ENCODE measurements at places on chromosomes 13 and 19.

- no peak for DNase-seq
These were observed 276.5 kb downstream of the GPC6 start for GRCh38 chr13:93502987-93503615.

DNA sequence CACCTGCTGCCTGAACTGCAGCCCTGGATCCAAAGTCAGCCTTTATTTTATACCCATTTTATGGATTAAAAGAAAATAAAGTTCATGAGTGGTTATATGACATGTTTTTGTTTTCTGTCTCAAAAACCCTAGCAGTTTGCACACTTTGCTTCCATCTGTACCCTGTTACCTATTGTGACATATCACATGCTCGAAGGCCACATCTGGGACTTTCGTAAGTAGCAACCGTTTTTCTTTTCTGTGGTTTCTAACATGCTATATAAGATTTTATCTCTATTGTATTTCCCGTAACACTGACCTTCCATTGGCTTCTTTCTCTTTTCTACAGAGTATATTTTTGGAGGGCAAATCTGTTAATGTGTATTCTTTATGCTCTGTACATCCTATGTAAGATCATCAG lies 1007.2 kb downstream of the PCDH9 start:
- no peak for DNase-seq

DNA sequence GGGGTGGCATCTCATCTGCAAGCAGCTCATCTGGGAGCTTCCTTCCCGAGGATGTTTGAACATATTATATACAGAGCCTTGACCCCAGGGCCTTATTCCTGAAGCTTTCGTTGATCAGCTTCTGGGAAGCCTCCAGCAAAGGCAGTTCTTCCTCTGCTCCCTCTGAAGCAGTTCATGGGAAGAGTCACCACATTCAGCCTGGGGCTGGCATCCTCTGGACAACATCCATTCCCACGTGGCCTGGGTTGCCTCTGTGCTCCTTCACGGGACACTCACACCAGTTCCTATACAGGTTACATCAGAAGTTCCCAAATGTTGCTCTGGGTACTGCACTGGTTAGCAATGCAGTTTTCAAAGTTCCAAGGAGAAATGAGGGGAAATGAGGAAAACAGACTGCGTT lies 29.6 kb downstream of the COL4A2 start:
- DNase-seq = no peak

DNA sequence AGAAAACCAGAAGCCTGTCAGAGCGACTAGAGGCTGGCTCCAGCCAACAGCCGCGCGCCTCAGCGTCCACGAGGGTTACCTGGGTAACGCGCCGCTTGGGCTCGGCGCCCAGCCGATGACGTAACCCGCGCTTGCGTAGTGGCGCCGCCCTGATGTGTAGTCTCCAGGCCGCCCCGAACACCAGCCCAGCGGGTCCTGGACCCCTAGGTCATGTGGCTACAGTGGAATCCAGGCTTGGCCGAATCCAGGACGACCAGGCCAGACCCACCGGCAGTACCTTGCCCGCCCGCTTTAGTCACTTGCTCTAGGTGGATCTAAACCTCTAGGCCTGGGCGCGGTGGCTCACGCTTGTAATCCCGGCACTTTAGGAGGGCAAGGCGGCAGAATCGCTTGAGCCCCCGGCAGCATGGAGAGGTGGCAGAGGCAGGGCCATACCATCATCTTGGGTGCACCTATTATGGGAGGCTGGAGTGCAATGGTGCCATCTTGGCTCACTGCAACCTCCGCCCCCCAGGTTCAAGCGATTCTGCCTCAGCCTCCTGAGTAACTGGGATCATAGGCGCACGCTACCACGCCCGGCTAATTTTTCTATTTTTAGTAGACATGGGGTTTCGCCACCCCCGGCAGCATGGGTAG lies 7.2 kb upstream of the ZNF606 start:
- no peak for DNase-seq

- DNase-seq = no peak
These were observed 68.7 kb downstream of the ACSBG2 start for GRCh38 chr19:6204212-6204611.

DNA sequence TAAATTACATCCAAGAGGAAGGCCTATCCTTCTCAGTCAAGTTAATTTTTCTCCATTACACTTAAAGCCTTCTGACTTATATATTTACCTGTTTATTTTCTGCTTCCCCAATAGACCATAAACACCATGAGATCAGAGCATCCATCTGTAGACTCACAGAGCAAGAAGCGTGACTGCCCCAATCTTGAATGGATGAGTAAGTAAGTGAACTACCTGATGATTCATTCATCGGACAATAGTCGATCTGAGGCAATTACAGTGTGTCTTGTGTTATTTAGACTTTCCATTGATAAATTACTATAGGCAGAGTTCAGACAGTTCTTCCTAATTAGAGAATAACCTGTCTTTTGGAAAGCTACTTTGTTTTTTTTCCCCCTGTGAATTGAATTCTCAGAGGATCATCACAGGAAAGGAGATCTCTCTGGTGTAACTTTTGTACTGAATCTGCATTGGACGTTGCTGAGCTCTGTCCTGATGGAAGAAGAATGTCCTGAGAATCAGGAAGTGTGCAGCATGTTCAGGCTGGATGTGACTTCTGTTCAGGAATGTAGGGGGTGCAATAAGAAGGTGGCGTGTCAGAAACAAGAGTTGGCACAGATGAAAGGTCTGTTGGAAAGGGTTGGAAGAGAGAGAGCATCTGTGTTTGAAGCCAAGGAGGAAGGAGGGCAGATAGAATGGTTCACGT lies 367.0 kb downstream of the NALCN start:
- DNase-seq = no peak

DNA sequence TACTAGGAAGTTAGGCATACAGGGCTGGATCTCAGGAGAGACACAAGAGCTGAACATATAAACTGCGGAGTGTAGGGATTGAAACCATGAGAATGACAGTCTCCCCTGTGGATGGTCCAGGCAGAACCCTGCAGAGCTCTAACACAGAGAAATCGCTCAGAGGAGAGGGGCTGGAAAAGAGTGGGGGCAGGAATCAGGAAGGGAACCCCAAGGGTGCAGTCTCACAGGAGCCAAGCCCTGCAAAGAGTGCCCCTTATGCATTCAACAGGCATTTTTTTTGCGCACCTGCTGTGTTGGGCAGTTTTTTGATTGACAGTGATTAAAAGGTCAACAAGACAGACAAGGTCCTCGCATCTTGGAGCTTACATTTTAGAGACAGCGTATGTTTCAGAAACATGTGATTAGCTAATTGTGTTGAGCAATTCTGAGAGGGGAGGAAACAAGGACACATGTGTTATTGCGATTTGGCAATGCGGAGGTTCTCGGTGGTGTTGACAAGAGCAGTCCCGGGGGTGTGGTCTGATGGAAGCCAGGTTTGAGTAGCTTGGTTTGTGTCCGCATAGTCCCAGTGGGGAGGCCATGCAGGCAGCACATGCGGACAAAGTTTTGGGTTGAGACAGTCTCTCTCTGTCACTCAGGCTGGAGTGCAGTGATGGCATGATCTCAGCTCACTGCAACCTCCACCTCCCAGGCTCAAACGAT lies 182.6 kb upstream of the IRS2 start:
- DNase-seq = no peak

GRCh38 chr13:21326155-21327031 lies 132.7 kb downstream of the ZDHHC20 start:
- no peak for DNase-seq

- no peak for DNase-seq
These were observed 4.3 kb downstream of the KLF2 start for GRCh38 chr19:16328824-16329482.

GRCh38 chr19:33529094-33529676 lies 7.6 kb upstream of the PEPD start:
- no peak for DNase-seq

GRCh38 chr13:96020931-96021330 lies 32.3 kb downstream of the UGGT2 start:
- no peak for DNase-seq

DNA sequence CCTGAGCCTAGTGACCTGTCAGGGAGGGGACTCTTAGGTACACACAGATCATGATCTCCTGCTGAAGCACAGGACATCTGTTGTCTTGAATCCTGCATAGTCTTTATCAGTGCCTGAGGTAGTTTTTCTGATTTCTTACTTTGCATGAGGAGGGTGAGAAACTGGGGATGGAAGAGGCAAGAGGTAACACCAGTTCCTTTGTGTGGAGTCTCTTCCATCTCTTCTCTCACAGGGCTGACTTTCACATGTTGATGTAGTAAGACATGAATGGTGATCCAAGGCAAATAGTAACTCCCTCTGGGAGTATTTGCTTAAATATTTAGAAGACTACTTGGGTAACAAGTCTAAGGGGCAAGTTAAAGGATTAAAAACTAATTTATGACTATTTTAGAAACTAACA lies 9.5 kb downstream of the NBEA start:
- DNase-seq = no peak

DNA sequence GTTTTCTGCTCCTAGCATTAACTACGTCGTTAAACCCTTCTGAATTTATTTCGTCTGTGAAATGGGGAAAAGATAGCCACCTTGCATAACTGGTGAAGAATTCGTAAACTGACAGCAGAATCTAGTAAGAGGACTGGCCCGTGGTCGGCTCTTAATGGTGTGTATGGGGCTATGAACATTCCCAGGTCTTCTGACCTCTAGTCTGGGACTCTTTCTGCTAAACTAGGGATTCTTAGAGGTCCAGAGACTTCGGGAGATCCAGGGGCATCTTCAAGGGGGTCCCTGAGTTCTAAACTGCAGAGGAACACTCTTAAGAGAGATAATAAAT lies 231.1 kb upstream of the SERP2 start:
- no peak for DNase-seq

DNA sequence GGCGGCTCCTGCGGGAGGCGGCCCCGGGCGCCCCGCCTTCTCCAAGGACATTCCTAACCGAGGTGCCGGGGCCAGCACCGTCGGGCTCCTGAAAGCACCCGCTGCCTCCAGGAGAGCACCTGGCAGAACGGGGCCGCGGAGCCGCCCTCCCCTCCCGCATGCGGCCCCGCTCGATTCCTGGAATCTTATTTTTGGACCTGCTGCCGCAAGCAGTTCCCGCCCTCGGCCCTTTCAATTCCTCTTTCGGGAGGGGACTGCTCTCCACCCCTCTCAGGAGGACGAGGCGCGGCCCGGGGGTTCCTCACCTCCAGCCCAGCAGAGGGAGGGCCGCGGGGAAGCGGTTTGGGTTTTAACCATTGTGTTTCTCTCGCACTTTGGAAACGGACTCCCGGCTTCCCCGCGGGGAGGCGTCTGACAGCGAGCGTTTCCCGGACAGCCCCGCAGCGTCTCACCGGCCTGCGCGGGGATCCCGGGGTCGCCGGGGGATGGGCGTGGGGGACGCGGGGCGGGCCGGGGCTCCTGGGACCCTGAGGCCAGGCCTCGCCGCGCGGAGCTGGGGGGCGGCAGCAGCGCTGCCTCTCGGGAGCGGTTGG lies 849 bp downstream of the GAS6 start:
- no peak for DNase-seq

GRCh38 chr13:76455960-76456359 lies 430.2 kb downstream of the KCTD12 start:
- no peak for DNase-seq

DNA sequence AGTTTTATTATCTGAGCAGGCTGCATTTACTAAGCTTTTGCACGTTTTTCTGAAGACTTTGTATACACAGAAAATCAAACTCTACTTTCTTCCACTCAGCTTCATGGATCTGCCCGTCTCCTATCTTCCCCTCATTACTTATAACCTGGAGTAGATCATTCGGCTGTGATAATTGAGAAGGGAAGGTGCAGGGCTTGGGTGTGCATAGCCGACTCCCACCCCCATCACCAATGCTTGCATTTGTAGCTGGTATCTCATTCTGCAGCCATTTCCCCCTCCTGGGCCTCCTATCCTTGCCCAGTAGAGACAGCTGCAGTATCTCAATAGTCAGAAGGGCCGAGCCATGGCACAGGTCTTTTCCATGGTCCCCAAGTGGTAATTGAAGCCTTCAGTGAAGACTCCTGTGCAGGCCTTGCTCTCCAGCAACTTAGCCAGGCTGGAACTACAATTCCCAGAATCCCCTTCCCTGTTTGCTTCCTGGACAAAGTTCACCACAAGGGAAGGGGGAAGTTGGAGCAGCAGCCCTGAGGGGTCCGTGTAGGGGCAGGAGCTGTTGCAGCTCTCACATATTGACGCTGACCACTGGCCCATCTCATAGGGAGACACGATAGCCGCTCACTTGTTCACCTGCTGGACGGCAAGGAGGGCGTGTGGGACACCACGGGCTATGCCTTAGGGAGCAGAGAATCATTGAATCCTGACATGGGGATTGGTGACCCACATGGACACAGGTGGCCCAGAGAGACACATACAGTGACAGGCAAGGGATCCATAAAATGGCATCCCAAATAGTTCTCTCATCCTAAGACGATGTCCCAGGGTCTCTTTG lies 2.1 kb upstream of the SIGLEC8 start:
- peak; percentile 6 for DNase-seq

DNA sequence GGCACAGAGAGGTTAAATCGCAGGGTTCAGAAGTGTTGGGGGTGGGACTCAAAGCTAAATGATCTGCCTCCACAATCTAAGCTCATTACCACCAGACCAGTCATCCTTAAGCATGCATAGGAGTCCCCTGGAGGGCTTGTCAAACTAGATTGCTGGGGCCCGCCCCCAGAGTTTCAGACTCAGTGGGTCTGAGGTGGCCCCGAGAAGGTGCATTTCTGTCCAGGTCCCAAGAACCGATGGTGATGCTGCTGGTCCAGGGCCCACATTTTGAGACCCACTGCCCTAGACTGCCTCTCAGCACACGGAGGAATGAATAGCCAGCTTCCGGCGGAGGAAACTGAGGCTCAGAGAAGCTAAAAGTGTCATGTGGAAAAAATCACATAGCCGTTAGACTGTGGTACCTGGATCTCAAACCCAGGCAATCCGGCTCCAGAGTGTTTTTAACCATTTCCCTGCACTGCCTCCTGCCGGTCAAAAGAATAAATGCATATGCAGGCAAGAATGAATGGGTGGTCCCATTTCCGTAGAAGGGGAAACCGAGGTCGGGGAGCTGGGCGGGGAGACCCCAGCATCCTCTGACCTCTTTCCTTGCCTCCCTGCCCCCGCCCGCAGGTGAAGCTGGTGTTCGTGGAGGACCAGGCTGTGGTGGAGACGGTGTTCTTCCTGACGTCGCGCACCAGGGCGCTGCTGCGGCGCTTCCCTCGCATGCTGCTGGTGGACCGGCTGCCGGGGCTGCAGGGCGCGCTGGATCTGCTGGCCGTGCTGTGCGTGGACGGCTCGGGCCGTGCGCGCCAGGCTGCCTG lies 23.8 kb downstream of the ZSWIM9 start:
- DNase-seq = no peak

- no peak for DNase-seq
These were observed 477 bp downstream of the PIP5K1C start for GRCh38 chr19:3699741-3700241.

DNA sequence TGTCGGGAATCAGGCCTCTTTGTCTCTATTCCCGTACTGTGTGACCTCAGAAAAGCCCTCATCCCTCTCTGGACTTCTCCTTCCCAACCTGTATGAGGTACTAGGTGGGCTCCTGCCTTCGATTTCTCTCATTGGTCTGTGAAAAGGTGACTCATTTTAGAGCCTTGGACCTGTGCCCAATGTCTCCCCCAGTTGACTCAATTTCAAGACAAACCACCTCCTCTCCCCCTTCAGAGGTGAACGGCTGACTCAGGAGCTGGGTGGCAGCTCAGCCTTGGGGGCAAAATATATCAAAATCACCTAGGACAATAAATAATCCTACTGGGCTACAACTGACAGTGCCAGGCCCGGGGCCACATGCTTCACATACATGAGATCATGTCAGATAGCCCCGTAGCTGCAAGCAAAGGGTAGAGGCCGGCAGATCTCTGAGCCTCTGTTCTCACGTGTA lies 630 bp downstream of the COQ8B start:
- DNase-seq = no peak
